RKO (cell line): ENCODE measurements at places on chromosomes 13 and 19.
A peak's percentile ranks its signal among the peaks of the same experiment; 100 is the strongest.

- no peak for DNase-seq
These were observed 13.8 kb downstream of the BIVM start for GRCh38 chr13:102812611-102813287.

GRCh38 chr19:984165-984967 lies at the start of gene WDR18:
Gene WDR18, plus strand, starts transcription at chr19:984345. Its CDS starts 9 bp downstream, at chr19:984354.
- peak; percentile 87 for DNase-seq

DNA sequence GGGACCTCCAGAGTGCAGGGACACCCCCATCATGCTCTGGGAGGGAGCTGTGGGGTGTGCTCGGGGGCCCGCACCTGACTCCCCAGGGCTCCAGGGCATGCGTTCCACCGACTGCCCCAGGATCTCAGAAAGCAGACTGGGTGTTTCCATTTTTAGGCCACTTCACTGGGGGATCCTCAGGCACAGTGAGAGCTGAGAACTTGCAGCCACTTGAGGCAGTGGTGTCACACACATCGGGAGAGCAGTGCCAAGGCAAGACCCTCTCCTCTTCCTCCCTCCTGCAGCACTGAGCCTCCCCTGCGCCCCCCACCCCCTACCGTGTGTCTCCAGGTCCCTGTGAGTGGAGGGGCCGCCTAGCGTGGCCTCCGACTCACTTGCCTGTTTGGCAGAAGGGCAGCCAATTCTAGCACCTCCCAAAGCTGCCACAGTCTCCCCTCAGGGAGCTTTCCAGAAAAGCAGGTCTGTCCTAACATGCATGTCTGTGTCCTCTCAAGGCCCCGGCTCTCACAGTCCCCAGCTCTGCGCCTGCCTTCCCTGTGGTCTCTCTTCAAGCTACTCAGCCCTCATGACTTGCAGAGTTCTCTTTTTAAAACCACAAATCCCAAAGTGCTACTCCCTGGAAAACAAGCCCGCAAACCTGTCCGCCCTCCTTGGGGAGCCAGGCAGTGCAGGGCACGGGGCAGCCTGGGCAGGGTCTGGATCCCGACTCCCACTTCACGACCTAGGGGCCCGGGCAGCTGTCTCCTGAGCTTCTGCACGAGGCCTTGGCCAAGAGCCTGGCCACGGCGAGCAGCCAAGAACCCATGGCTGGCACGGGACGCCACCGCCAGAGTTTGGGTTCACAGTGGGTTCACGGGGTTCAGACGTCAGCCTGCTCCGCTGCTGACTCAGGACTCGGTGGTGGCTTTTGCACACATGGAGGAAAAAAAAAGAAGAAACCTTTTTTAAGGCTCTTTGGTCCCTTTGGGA lies 94.1 kb downstream of the STK24 start:
- no peak for DNase-seq

- DNase-seq = peak; percentile 71
These were observed 69.8 kb downstream of the KCNRG start for GRCh38 chr13:50085063-50085462.

- no peak for DNase-seq
These were observed 53.4 kb downstream of the TSSK6 start for GRCh38 chr19:19461671-19462622.

DNA sequence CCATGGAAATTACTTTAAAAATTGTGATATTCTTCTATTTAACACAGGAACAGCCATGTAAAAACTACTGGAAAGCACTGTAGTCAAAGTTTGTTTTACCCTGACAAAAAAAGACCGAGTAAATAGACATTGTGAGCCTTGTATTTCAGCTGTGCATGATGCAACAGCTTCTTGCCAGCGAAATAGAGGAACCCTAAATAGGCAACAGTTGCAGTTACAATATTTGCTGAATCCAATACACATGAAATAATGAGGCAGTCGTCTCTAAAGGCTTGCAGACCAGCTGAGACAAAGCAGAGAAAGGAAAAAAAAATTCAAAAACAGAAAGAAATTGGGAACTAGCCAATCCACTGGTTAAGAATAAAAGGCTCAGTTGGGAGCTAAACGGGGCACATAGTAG lies 1001.1 kb downstream of the OLFM4 start:
- no peak for DNase-seq

DNA sequence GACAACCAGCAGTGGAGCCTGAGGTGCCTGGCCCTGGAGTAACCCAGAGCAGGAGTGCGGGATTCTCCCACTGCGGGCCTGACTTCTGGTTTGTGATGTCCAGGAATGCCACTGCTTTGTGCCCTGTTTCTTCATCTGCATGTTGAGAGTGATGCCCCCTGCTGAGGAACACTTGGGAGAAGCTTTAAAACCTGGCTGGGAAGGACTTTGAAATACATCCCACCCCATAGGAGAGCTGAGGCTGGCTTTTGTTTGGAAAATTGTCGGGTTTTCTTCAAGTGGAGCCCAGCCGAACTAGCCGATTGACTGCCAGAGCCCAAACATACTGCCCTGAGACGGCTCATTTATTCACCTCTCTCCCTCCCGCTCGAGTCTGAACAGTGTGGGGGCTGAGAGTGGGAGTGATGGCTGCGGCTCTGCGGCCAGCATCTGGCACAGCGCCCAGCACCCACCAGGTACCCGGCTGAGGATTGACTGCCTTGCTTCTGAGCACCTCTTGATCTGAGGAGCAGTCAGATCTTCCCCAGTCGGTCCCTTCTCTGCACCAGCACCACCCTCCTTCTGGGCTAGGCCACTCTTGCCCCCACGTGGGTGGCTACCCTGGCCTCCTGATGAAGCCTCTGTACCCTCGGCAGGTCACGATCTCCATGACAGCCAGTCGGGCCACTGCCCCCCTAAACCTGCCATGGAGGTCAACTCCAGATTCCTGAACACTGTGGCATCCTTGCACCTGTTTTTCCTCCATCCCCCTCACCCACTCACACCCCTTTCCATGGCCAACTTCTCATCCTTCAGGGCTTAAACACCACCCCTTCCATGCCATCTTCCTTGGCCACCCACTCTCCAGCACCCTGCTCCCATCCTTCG lies 148.9 kb downstream of the SIPA1L3 start:
- no peak for DNase-seq

DNA sequence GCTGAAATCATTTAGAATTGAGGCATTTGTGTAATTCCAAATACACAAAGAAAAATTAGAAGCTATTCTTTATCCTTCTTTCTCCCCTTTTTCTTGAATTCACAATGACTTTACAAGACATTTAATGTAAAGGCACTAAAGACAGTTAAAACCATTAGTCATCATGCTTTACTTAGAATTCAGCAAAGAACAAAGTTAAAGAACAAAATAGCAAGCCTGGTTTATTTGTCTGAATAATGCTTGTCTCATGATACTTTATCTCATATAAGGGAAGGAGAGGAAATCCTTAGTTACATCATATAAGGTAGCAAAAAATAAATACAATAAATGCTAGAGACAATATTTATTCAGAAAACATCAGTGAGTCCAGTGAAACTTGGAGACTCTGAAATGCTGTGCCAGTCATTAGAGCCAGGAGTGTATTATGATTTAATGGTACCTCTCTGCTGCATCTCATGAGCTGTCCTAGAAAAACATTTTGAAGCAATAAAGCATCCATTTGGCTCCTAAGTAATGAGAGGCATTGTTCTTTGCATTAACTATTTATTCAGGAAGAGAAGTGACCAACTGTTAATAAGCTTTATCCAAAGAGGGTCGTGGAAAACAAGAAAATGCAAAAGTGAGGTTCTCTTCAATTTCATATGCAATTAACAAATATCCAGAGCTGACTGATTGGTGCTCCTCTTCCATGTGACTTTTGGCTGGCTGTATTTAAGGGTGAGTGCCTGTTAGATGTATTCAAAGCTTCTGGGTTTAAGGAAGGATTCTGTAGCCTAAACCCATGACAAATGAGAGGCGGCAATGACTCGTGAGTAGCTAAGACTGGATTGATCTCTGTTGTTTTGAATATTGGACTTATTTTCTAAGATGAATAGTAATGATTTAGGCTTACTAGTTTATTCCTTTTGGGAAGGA lies 105.0 kb downstream of the DGKH start:
- DNase-seq = no peak

DNA sequence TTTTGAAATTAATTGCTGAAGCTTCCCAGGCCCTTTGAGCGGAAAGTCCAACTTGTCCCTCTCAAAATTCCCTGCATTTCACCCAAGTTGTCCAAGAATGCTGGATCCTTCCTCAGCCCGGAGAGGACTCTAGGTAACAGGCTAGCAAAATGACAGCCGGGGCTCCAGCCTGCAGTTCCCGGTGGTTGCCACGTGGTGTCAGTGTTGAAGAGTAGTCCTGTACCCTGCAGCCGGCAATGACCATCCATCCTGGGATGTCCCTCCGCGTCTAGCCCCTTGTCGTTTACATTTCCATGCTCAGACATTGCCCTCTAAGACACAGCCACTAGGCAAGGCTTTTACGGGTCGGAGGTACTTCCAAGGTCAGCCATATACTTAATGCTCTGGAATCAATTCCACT lies 31.4 kb upstream of the MTIF3 start:
- peak; percentile 29 for DNase-seq

DNA sequence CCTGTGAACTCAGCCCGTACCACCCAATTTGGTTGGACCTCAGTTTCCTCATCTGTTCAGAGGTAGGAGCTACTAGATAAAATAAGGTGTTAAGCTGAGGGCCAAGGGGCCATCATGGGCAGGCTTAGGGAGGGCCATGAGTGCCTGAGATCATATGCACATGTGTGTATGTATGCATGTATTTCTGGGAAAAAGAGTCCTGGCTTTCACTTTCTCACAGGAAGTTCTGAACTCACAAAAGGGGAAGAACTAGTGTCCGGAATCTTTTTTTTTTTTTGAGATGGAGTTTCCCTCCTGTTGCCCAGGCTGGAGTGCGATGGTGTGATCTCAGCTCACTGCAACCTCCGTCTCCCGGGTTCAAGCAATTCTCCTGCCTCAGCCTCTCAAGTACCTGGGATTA lies 18.9 kb downstream of the TGFB1 start:
- no peak for DNase-seq

- DNase-seq = no peak
These were observed 11.5 kb downstream of the TECR start for GRCh38 chr19:14540741-14541525.

- DNase-seq = no peak
These were observed 8.7 kb downstream of the CEACAM4 start for GRCh38 chr19:41617941-41618730.

DNA sequence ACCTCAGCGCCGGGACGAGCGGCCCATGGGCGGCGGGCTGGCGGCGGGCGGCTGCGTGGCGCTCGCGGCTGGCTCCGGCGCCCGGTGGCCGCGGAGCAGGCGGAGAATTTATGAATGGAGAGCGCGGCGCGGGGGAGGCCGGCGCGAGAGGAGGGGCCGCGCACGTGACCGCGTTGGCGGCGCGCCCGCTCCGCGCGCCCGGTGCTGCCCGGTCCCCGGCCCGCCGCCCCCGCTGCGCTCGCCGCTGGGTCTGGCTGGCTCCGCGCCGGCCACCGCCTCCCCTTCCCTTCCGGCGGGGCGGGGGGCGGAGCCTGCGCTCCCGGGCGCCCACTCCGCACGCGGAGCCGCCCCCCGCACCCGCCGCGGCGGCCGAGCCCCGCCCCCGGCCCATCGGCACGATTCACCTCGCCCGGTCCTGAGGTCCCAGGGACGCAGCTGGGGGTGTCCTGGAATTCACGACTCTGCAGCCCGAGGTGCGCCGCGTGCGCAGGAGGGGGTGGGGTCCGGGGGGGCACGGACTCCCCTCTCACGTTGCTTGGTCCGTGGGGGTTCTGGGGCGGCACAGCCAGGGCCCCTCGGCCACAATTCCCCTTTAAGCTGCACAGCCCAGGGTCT lies at the start of gene CBARP:
Gene CBARP (minus strand): TSS at position 252 of the 615 bp plus-strand sequence. CDS start 1,905 bp downstream, outside the sequence.
- DNase-seq = peak; percentile 57

DNA sequence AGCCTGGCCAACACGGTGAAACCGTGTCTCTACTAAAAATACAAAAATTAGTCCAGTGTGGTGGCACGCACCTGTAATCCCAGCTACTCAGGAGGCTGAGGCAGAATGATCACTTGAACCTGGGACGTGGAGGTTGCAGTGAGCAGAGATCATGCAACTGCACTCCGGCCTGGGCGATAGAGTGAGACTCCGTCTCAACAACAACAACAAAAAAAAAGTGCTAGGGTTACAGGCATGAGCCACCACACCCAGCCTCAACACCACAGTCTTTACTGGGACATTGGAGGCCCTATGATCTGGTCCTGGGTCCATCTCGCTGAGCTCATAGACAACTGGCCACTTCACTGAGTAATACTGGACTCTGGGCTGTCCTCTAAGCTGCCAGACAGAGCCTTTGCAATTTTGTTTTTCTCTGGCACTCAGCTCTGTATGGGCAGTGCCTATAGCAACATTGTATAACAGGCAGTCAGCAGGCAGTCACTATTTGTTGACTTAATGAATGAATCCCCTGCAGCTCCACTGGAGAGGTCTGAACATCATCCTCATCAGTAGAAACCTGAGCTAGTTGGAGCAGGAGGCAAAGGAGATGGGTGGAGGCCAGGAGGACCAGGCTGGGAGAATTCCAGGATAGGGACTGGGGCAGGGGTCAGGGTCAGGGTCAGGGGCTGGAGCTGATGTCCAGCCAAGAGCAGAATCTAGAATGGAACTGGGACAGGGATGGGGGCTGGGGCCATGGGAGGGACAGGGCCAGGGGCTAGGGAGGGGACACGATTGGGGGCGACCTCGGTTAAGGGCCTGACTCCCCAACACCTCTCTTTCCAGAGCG lies 8.1 kb downstream of the BLOC1S3 start:
- peak; percentile 37 for DNase-seq

- no peak for DNase-seq
These were observed 15.5 kb upstream of the SIGLEC11 start for GRCh38 chr19:49976496-49976895.

- DNase-seq = no peak
These were observed 259.4 kb upstream of the DACH1 start for GRCh38 chr13:72126424-72126823.

GRCh38 chr13:55816976-55817601 lies 1323.6 kb upstream of the PRR20A start:
- DNase-seq = no peak

DNA sequence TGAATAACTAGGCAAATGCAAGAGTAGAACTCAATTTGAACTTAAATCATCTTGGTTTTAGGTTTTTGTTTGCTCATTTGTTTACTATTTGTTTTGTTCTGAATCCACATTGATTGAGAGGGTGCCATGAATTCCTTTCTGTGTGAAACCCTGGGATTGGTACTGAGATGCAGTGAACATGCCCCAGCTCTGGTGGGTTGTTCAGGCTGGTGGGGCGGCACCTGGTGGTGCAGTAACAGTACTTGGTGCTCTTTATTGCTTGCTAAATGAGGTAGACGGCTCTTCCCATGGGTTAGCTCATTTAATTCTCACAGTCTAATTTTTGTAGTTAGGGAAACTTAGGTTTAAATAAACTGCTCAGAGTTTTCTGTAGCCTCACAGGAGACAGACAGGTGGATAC lies 48.4 kb downstream of the WASF3 start:
- peak; percentile 20 for DNase-seq

GRCh38 chr19:1401138-1401888 lies at the start of gene GAMT:
Gene GAMT, minus strand, starts transcription at chr19:1401542. Its CDS starts 66 bp downstream, at chr19:1401476.
- no peak for DNase-seq

DNA sequence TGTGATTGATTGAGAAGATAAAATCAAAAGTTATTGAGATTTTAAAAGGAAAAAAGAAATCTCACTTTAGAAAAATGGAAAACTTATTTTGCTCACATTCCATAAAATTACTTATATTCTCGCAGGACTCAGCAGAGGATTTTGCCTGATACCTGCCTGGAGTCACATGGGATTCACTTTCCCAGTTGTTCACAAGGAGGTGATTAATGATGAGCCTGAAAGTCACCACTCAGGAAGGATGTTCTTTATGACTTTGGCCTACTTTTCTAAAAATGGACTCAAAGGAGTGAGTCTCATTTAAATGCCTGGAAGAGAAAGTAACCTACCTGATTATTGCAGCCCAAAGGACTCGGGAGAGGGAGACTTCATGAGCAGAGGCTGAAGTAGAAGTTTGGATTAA lies 34.5 kb upstream of the FAM216B start:
- no peak for DNase-seq

GRCh38 chr13:94662274-94662945 lies 49.9 kb downstream of the SOX21 start:
- no peak for DNase-seq
